ENCODE measurements at places on chromosomes 4 and X.

- DNase-seq = no peak
These were observed 42.4 kb downstream of the ADRA2C start for GRCh38 chr4:3808597-3808996.

GRCh38 chr4:38287101-38287851, 327.1 kb downstream of the PTTG2 start:
- DNase-seq = no peak

- DNase-seq = no peak
These were observed 97.3 kb downstream of the PPP1R2C start for GRCh38 chrX:42680666-42681065.

- DNase-seq = peak; percentile 31
These were observed 155.9 kb upstream of the RASGEF1B start for GRCh38 chr4:81627590-81627989.

DNA sequence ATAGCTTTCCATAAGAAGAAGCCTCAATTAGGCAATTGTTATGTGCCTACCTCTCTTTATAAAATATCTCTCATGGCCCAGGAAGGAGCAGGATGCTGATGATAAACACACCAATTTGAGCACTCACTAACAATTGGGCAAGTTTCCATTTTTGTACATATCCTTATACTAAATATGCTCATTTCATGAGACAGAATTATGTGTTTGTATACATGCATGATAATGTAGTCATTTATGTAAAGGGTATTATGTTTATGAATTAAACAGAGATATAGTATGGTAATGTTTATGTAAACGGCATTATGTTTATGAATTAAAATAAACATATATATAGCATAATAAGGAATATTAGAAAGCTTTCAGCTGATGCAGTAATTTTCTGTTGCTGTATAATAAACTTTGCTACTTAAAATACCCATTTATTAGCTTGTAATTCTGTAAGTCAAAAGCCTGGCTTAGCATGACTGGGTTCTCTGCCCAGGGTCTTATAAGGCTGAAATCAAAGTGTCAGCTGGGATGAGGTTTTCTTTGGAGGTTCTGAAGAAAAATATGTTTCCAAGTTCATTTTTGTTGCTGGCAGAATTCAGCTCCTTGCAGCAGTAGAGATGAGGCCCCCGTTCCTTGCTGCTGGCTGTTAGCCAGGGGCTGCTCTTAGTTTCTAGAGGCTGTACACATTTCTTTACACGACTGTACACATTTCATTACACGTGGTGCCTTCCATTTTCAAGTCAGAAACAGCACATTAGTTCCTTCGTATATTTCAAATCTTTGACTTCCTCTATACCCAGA, 89.0 kb downstream of the GLRA2 start:
- peak; percentile 2 for DNase-seq

GRCh38 chr4:38985410-38986100, 46.7 kb downstream of the TMEM156 start:
- DNase-seq = no peak

DNA sequence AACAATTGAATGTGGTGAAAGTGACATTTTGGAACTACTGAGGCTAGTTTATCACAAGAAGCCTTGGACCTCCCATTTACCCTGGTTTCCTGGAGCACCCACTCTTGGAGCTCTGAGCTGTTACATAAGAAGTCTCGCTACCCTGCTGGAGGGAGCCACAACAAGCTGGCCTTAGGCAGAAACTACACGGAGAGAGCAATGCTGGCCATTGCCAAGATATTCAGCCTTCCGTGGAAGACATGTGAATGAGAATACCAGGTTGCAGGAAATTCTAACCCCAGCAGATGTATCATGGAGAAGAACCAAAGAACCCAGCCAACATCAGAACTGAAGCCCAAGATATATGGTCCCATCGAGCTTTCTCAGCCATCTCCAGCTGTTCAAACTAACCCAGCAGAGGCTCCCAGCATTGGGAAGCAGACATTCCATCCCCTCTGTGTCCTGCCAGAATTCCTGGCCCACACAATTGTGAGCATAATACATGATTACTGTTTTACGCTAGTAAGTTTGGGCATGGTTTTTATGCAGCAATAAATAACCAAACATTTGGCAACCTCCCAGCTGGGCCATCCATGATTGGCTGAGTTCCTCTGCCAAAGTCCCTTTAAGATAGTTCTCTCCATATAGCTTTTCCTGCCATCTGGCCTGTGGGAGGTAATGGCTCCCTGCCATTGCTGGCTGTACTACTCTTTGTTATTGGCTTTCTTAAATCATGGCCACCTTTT, 17.9 kb upstream of the PDE5A start:
- DNase-seq = peak; percentile 87

DNA sequence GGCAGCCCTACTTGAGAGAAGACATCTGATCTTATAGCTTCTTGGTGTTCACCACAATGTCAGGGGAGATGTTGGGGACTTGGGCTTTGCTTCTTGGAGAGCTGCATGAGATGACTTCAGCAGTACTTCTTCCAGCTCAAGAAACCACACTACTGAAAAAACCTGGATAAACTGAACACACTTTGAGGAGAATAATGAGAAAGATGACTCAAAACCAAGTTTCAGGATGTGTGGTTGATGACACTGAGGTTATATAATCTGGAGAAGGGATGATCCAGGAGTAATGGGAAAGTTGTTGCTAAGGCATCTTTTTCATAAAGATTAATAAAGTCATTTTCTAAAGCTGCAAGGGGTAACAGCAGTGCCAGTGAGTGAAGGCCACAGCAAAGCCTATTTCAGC, 58.4 kb upstream of the PNPLA4 start:
- DNase-seq = no peak

DNA sequence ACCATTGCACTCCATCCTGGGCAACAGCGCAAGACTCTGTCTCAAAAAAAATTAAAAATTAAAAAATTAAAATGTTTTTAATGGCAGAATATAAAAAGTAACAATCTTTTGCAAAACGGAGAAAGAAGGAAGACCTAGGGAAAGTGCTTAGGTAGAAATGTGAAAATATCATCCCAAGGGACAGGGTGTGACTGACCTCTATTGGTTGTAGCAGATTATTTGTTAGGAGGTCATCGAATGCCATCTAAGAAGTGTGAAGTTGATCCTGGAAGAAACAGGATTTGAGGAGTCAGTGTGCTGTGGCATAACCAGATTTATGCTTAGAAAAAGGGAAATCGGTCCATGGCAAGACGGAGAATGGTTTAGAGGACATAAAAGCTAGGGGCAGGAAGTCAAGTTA, 18.1 kb upstream of the C4orf36 start:
- DNase-seq = no peak

DNA sequence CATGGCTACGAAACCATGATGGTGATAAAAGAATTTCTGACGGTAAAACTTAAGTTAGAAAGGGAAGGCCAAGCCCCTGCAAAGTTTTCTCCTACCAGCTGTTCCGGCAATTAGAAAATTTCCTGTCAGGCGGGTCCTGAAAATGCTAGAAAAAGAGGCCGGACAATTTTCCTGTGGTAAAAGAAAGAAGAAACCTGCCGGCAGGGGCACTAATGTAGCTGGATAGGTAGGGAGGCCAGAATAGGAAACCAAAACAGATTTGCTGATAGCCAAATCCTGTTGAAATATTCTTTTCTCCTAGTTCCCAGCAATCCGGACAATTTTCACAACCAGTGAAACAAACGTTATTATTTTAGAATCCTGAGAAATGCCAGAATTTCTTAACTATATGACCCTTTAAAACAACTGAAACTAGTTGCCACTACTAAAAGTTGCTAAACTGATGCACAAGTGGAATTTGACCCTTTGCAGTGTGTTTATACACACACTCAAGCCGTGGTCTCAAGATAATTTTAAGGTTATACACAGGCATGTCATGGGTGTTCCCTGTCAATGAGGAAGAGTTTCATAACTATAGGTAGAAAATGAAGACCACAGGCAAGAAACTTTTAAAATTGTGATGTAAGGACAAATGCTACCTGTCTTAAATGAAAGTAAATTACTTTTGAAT, 47.7 kb downstream of the RPS6KA3 start:
- peak; percentile 0 for DNase-seq

DNA sequence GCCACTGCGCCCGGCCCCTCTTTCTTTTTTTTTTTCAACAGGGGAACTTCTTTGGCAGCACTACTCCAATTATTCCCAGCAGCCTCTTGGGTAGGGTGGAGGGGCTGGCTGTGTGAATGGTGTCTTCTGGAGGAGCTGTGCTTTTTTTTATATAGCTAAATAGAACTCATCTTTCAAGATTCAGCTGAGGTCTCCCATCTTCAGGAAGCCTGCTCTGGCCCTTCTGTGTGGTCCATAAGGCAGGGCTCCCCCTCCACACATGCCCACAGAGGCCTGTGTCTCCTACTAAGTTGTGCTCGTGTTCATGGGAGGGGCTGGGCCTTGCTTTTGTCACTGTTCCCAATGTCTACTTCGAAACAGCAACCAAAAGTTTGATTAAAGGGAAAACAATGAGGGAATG, 116.8 kb downstream of the AFAP1 start:
- peak; percentile 38 for DNase-seq

DNA sequence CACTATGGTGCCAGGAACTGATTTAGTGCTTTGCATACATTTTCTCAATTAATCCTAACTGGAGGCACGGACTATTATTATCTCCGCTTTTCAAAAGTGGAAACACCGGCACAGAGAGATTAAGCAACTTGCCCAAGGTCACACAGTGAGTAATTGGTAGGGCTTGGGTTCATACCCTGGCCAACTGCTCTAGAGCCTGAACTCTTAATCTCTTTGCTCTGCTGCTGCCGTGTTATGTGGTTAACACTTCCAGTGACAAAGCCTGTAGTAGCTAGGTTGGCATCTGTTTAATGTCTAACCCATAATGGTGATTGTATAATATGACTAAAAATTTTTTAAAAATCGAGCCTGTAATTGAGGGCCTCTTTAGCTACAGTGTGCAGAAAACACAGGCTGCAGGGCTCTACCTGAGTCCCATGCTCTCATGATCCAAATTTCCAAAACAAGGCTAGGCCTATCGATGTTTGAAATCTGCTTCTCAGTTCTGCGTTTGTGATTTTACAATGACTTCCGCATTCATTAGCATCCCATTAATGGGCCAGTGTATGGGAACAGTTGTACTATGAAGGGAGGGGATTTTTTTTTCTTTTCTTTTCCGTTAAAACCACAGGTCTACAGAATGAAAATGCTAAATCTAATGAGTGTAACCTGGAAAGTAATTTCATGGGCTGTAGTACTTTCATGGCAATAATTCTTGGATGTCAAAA, 219.3 kb upstream of the JADE1 start:
- no peak for DNase-seq

DNA sequence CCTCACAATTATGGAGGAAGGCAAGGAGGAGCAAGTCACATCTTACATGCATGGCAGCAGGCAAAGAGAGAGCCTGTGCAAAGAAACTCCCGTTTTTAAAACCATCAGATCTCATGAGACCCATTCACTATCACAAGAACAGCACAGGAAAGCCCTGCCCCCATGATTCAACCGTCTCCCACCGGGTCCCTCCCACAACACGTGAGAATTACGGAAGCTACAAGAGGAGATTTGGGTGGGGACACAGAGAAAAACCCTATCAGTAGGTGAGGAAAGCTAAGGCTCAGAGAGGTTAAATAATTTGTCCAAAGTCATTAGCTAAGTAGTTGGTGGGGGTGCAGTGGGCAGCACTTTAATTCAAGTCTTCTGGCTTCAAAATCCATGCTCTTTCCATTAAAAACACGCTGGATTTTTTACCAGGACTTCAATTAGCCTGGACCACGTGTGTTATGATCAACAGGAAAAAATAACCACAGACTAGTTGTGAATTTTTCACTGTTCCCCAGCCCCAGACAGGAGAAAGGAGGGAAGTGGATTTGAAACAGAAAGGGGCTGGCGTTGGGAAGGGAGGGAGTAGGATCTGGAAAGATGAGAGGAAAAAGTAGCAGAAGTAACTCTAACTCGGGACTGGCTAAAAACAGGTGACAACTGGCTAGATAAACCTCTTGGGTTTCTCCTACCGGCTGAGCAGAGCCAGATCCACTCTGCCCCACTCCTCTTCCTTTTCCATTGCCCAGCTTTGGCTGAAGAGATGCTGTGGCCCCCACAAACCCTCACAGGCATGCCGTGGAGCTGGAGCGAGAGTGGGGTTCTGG, 986 bp downstream of the MTMR8 start:
- DNase-seq = no peak

DNA sequence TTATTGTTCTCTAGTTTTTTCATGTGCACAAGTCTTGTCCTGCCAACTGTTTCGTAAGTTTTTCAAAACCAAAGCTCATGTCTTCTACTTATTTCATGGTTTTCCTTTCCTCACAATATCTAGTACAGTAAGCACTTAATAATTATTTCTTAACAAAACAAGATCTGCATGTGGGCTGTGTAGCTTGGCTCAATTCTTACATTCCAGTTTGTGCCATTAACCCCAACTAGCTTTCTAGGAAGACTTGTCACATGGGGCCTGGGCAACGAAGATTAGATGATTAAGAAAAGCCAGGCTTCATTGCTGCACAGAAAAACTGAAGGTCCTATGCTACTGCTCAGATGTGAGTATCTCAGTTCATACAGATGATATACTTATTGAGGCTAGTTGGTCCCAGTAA, 155.3 kb upstream of the TEX13A start:
- no peak for DNase-seq

GRCh38 chrX:151725338-151725614, 9.3 kb upstream of the CNGA2 start:
- DNase-seq = no peak

- DNase-seq = no peak
These were observed 116.2 kb downstream of the GATB start for GRCh38 chr4:151644622-151645021.

DNA sequence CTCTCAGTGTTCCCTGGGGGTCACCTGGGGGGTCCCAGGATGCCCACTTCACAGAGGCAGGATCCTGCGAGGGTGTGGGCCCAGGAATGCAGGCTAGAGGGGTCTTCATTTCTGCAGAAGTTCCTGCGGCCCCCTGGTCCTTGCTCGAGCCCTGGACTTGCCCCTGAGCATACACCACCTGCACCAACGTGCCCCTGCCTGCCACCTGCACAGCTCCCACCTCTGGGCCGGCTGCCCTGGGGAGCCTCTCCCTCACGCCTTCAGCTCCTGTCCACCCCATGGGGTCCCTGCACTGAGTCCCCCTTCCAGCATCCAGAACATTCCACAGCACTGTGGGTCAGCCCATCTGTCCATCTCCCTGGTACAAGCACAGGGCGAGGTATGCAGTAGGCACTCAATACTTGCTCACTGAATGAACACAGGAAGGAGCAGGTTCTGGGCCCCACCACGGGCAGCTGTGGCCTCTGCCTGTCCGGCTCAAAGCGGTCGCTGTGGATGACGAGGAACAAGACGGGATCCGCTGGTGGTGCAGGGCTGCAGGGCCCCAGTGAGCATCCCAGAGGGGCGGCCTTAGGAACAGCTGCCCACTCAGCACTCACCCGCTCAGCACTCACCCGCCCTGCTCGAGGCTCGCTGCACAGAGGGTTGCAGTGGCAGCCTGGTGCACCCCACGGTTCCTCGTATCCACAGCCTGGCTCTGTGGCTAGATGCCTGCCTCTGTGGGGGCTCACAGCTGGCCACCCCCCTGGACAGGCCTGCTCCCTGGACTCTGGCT, 70.5 kb upstream of the MXD4 start:
- no peak for DNase-seq

DNA sequence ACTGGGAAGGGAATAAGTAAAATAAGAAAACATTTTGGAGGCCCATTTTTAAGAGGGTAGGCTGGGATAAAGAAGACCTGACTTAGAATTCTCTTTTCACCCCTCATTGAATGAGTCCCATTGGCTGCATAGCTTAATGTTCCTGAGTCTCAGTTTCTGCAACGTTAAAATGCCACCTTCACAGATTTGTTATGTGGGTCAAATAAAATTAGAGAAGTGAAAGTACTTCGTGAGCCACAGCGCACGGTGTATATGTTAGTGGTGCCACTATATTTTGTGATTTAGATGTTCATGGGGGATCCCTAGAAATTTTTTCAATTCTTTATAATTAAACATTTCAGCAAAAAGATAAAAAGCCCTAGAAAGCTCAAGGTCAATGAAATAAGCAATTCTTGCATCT, 109.2 kb upstream of the HS3ST1 start:
- DNase-seq = no peak
